ENCODE measurements at places on chromosomes 5 and 9.

- DNase-seq = no peak
Observed at GRCh38 chr9:128043467-128043868, 23.7 kb downstream of the NAIF1 start.

DNA sequence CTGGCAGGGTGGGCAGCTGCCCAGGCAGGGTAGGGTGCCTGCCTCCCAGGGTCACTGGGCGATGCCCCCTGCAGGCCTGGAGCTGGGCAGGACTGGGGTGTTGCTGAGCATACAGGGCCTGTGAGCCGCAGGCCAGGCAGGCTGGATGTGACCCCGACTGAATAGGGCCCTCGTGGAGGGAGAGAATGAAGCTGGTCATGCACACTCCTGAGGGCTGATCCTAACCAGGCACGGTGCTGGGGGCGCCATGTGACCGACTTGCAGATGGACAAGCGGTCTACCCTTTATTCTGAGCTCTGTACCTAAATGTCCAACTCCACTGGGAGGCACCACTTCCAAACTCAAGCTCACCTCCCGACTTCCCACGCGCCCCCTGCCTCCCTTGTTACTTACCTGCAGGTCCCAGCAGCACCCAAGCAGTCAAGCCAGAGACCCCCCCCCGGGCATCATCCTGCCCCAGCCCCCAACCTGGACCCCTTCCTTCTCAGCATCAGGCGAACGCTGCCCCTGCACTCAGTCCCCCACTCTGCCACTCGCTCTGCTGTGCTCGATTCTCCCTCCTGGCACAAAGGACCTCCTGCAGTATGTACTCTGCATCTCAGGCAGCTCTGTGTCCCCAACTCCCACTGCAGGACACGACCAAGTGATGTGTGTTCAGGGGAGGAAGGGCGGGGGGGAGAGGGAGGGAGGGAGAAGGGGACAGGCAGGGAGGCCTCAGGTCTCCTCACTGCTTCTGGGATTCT lies 76.8 kb upstream of the PHYKPL start:
- no peak for DNase-seq

- no peak for DNase-seq
Observed at GRCh38 chr9:90640361-90640760, 2.3 kb downstream of the DIRAS2 start.

DNA sequence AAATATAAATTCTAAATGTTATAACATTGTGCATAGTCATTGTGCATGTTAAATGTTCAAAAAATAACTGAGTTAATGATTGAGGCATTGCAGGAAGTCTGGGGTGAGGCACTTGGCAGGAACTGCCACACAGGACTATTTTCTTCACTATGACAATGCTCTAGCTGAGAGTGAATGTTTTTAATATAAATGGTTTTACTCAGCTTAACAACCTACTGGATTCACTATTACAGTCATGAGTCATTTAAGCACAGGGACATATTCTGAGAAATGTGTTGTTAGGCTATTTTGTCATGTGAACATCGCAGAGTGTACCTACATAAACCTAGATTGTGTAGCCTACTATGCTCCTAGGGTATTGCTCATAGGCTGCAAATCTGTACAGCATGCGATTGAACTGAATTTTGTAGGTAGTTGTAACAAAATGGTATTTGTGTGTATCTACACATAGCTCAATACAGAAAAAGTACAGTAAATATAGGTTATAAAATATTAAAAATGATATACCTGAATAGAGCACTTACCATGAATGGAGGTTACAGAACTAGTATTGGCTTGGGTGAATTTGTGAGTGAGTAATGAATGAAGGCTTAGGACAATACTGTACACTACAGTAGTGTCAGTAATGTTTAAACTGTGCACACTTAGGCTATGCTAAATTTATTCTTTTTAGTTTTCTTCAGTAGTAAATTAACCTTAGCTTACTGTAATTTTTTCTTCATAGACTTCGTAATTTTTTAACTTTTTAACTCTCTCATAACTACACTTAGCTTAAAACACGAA lies 346.1 kb upstream of the PTGER4 start:
- DNase-seq = peak; percentile 25

DNA sequence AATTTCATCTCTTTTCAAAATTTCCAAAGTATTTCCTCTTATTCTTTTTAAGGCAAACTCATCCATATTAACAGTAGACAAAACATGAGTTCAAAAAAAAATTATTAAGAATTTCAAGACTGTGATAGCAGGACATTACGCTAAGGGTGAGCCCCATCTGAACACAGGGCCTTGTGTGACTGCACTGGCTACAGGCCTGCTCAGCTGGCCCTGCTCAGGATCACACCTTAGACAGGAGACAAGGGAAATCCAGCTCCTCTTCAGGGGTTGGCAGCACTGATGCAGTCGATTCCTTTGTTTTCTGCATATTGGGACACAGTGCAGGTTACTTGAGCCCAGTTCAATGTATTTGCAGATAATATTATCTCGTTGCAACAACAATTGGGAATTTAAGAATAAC lies 444.7 kb downstream of the PLK2 start:
- no peak for DNase-seq

DNA sequence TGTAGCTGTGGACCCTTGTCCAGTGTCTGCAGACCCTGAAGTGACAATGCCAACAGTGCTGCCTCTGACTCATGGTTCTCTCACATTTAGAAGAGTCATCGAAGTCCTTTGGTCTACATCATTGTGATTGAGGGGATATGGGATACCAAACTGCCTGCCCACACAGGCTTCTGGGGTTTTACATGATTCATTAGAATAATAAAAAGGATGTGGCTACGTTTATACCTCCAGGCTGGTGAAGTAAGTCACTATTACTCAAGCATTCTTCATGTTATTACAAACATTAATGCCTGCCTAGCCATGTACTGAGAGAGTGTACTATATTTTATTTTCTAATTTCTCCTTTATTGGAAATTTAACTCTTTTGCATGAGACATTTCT lies 365.7 kb downstream of the SPATA31D1 start:
- DNase-seq = peak; percentile 84

DNA sequence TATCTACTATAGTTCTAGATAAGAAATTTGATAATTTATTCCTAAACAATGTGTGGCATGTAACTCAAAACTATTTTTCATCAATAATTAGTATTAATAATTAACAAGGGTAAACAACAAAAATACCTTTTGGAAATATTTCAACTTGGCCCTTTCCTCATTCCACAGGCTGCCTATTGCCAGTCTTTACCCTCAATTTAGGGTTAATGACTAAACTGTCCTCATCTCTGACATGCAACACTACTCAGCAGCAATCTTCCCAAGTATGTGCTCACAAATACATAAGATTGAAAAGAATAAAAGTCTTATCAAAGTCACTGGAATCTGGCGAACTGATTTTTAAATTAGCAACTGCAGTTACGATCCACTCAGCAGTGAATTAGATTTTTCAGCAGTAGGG lies 153.6 kb downstream of the GLIS3 start:
- no peak for DNase-seq

DNA sequence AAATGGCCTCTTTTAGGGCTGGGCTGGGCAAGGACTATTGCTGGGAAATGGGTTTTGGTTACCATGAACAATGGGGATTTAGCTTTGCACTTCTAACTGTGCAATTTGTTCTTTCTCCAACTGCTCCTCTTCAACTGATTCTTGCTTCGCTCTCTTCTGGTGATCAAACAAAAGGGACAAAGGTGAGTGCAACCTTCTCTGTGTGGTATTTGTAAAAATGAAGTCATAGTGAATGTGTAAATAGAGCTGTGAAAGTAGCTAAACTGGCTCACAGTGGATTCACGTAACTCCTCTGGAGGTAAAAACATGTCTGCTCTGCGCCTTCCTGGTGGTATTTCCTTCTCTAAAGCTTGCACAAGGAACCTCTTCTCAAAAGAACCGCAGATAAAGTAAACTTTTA lies 20.9 kb upstream of the SPINK14 start:
- DNase-seq = no peak

- DNase-seq = no peak
Observed at GRCh38 chr5:66877843-66878242, 281.6 kb downstream of the MAST4 start.

DNA sequence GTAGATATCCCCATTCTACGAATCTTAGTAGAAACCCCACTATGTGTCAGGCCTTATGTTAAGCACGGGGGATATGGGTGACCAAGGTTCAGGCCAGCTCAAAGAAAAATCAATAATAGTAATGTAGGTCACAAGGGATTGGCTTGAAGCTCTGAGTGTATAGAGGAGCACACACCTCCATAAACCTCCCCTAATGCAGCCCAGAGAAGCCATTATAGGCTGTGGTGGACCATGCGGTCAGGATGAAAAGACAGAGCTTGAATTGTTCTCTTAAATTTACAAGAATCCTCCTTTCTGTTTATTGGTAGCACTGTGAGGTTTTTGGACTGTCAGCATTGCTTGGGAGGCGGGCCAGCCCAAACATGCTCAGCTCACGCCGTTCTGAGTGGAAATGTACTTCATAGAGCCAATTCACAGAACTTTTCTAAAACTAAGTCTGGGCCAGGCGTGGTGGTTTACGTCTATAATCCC lies 9.1 kb downstream of the PDE6A start:
- DNase-seq = no peak

DNA sequence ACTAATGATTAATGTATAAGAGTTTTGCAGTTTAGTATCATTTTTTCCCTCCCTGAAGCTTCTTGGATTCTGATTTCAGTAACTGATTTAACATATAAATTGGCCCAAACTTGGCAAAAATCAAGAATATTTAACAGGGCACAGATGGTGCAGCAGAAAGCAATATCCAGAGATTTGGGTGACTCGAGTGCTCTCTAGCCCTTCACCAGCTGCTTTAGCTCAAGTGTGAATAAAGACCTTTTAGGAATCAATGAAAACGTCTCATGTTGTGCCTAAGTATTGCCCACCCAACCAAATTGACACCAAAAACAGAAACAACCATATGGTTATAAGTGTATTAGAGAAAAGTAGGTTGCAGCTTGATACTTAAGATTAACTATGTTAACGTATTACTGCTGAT lies 933.4 kb upstream of the PTPRD start:
- no peak for DNase-seq

DNA sequence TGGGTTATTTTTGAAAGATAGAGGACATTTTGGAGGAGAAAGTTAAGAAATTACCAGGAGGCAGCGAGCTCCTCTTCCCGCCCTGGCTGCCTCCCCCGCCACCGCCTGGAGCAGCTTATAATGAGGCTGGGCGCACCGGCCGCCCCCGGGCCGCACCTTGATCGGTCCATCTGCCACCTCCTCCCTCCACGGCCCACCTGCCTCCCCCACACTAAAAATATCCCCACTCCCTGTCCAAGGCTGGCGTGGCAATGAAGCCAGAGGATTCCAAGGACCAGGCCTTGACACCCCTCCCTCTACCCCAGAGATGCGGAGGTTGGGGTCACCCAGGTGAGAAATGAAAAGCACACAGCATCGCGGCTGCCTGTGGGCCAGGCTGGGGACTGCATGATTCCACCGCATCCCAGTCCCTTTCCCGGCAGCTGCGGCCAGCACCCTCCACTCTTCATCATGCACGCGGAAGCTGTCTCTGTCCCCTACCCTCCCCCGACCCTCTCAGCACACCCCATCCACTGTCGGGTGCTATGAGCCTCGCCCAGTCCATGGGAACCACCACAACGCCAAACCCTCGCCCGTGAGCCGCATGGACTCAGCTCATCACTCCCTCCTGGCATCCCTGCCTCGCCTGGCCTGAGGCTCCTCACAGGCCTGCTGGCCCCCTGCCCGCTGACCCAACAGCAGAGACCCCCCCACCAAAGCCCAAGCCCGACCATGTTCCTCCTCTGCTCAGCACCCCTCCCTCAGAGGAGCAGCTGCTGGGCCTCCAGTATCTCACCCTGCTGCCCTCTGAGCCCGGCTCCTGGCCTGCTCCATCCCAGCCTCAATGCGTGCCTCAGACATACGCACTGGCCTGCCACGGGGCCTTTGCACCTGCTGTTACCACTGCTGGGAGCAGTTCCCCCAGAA lies 50.0 kb downstream of the SARDH start:
- DNase-seq = no peak

GRCh38 chr5:178667101-178667500 lies 40.3 kb upstream of the CLK4 start:
- DNase-seq = no peak

DNA sequence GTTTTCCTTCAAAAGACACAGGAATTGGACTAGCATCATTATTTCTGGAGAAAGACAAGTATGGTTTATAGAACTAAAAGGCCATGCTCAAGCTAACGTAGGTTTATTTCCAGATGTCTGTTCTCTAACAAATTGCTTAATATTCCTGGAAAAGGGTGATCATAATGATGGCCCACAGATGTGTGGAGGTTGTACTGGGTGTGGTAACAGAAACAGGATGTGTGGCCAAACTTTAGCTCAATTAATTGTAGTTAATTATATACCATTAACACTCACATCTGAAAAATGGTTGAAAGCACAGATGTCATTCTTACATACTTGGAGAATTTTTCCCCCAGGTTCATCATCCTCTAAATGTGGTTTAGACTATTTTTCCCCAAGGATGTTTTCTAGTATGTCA lies 292.7 kb upstream of the RASA1 start:
- no peak for DNase-seq

DNA sequence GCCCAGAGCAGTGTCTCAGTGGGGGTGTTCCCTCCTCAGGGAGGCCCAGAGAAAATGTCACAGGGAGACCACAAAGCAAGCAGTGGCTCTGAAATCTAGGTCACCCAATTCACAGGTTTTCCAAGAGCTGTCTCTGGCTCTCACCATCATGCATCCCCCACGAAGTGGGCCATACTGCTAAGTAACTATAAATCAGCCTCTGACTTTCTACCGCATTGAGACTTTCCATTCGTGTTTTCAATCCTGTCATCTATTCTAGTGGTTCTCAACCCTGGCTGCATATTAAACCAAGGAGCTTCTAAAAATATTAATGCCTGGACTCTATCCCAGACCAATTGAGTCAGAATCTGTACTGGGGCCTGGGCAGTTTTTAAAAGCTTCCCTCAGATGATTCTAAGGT lies 2.0 kb upstream of the C1QTNF3 start:
- no peak for DNase-seq

DNA sequence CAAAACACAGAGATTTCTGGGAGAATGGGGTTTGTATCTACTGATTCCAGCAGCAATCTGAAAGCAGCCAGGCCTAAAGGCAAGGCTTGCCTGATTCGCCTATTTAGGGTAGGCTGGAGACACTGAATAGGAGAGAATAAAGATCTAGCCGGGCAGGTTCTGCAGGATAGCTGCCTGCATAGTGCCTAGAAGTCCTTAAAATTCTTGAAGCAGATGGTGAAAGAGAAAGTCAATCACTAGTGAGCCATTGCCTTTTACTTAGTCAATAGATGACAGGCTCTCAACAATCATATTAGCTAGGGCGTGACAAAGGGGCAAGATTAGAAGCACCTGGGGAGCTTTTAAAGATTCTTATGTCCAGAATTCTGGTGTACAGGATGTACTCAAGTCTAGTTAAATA lies 522.7 kb downstream of the HTR1A start:
- no peak for DNase-seq

GRCh38 chr5:96687812-96688453 lies 25.8 kb downstream of the CAST start:
- no peak for DNase-seq
